ENCODE measurements at places on chromosomes 2 and 18.

DNA sequence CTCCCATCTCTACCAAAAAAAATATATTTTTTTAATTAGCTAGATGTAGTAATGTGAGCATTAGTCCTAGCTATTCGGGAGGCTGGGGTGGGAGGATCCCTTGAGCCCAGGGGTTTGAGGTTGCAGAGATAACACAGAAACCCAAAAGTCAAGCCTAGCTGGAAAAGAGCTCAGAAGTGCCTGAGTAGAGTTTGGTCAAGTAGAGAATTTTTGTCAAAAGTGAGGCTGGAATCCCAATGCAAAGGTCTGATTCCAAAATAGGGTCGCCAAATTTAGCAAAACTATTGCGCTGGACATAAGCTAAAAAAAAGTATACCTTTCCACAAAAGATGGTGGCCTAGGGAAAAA, 15.5 kb upstream of the MSH6 start:
- DNase-seq, result no peak

DNA sequence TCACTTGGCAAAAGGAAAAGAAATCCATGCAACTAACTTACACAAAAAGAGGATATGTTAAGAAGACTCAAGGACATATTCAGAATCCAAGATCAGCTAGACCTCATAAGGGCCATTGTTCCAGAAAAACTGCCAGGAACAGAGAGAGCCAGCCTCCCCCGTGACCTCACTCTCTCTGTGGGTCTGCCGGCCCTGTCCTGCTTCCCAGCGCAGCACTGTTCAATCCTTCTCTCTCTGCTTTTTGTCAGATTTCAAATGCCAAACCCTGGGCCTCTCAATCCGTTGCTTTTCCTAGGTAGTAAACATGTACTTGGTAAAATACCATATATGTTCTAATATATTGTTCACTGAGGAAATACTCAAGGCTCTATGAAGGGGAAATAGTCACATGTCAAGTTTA, 40.0 kb upstream of the ACKR3 start:
- DNase-seq, result no peak

GRCh38 chr2:128373451-128374000, 54.9 kb upstream of the HS6ST1 start:
- no peak for DNase-seq

DNA sequence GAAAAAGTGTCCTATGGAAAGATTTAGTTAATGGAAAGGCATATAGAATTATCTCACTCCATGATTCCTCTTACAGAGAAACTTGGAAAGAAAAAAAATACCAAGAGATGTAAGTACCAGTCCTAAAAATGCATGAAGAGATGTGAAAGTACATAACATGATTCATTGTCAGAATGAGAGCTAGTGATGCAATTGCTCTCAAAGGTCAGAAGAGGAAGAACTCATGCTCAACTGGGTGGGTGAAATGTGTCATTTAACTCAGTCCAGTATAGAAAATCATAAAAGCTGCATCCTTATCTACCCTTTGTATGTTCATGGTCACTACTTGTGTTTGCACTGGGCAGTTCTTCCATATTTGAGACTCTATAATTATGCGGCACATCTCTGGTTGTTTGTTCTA, 300.0 kb upstream of the PIK3C3 start:
- peak; percentile 17 for DNase-seq

DNA sequence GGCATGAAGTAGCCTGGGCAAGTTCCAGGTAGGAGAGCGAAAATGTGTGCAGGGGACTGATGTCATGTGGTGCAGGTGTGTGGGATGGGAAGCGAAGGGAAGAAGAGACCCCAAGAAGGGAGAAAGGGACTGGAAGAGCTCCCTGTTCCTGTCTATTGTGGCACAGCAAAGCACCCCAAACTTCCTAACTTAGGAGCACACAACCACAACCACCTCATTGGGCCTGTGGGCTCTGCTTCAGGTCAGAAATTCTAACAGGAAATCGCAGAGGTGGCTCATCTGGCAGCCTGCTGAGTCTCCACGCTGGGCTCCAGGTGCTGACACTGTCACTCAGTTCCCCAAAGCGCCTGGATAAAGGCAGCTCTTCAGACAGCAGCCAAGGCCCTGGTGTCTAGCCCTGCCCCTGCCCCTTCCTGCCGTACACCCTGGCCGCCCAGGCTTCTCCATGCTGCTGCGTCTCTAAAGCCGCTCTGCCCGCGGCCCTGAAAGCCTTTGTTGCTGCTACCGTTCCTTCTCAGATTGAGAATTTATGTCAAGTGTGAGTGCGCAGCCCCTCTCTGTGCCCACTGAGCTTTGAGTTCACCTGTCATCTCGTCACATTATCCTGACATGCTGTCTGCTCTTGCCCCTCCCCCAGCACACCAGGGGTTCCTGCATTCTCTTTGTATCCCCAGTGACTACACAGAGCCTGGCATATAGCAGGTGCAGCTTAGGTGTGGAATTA, 140.2 kb upstream of the BCL2L11 start:
- DNase-seq, result no peak

DNA sequence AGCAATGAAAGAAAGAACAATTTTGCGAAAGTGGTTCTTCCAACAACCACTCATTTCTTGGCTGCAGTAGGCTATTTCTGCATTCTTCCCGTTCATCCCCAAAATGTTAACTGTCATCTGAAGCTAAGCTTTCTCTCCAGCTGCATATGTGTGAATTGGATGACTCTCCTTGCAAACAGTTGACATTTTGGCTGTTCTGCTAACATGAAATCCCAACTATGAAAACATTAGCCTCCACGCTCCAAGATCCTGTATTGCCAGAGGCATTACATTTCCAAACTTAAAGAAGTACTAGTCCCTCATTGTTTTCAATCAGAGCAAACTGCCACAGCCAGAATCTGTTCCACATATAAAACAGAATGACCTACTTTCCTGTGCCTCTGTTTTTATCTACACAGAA, 88.5 kb downstream of the TGIF1 start:
- DNase-seq, result no peak

DNA sequence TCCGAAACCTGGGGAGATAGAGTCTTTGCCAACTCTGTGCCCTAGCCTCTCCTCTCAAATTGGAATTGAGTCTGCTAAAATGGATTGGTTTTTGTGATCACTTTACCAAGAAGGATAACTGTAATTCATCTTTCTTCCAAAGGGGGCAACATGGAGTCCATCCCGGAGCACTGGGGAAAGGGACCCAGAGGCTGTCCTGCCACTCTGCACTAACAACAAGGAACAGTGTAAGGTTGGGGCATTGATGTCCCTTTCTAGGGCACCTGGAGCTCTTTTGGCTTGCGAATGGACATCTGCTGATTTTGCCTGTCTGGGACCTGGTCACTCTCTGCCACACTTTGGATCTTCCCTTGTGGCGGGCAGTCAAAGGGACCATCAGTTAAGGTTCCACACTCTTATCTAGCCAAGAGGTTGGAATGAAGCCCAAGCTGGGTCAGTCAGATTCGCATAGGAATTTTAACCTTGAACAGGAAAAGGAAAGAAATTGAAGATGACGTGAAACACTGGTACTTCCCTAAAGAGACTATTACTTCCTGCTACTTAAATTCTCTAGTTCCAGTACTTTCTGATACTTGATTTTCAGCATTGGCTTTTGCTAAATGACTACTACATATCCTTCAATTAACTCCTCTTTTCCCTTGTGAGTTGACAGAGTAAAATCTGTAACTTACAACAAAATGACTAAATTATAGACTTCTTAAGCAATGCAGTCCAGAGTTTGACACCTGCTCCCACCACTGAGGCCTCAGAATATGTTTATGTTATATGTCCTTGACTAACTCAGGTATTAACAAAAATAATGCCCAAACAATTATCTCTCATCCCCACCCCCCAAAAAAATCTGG, 64.7 kb upstream of the KLF7 start:
- DNase-seq, result no peak
